ENCODE measurements at places on chromosomes 16 and 17.

GRCh38 chr17:39022924-39023323 is 55.7 kb upstream of the FBXO47 start:
- no peak for DNase-seq

DNA sequence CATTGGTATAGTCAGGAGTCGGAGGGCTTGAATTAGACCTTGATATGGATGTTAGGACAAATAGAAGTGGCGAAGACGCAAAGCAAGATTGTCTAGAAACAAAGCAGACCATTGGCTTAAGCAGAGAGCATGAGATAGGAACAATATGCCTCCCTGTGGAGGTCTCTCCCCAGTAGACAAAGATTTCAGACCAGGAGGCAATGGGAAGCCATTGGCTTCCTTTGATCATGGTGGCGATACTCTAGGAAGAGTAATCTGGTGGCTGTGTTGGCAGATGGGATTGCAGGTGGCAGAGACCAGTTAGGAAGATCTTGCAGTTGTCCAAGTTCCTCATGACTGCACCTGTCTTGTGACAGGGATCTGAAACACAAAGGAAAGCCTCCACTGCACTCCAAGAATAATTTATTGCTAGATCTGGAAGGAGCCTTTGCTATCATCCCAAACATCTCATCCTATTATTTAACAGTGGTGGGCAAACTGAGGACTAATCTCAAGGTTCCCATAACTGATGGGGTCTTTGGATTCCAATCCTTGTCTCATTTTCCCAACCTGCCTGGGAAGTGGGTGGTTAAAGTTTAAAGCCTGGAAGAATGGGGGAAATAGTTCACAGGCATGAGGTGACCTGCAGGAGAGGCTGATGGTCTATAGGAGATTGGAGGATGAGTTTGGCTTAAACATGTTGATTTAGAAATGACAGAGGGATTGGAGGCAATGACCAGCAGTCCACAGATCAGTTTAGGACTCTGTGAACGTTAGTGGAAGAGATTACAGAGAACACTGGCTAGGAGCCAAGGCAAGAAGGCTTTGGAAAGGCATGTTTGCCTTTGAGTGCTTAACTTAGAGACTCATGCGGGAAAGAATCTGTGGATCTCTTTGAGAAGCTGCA is 37.0 kb downstream of the HLF start:
- no peak for DNase-seq

DNA sequence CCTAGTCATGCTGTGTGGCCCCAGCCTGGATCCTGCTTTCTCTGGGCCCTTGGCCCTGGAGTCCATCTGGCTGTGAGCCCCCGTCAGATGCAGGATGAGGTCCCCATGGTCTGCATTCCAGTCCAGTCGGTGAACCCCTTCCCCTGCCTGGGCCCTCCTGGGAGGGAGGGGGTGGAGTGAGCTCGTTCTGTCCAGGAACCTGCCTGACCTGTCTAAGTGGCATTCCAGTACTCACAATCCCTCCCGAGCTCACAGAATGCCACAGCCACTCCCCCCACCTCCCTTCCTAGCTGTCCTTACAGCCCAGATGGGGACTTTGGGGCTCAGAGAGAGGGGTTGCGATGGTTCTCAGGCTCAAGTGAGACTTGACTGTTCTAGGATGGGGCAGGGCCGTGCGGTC is 15.5 kb downstream of the SPNS2 start:
- DNase-seq = no peak

GRCh38 chr17:19456016-19456927 is 45.2 kb downstream of the RNF112 start:
- no peak for DNase-seq

- peak; percentile 6 for DNase-seq
These were observed 12.2 kb downstream of the TSPOAP1 start for GRCh38 chr17:58316260-58316960.

DNA sequence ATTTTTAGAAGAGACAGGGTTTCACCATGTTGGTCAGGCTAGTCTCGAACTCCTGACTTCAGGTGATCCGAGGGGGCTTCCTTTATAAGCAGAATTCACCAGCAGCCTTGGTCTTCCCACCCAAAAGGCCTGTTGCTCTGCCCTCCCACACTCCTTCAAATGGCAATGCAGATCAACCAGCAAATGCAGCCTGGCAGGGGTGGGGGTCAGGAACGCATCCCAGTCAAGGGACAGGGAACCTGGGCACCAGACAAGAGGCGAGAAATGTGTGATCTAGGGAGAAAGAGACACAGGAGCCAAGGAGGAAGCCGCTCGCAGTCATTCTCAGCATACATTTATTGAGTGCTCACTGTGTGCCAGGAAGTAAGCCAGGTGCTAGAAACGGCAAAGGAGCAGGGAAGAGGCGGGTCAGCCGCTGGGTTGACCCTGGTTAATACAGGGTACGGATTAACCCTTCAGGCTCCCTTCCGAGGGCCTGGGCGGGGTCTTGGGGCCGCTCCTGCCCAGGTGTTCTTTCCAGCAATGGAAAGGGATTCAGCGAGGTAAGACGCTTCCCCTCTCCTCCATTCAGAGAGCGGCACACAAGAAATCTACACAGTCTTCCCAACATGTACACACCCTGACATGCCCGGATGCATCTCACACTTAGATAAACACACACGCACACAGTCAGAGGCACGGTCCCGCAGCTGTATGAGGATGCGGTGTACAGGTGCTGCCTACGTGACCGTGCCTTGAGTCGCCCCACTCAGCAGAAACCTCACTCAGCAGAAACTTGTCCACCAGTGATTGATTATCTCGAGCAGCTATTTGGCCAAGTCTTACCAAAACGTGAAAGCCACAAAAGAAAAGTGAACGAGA is 6.6 kb upstream of the PITPNA start:
- DNase-seq = no peak

DNA sequence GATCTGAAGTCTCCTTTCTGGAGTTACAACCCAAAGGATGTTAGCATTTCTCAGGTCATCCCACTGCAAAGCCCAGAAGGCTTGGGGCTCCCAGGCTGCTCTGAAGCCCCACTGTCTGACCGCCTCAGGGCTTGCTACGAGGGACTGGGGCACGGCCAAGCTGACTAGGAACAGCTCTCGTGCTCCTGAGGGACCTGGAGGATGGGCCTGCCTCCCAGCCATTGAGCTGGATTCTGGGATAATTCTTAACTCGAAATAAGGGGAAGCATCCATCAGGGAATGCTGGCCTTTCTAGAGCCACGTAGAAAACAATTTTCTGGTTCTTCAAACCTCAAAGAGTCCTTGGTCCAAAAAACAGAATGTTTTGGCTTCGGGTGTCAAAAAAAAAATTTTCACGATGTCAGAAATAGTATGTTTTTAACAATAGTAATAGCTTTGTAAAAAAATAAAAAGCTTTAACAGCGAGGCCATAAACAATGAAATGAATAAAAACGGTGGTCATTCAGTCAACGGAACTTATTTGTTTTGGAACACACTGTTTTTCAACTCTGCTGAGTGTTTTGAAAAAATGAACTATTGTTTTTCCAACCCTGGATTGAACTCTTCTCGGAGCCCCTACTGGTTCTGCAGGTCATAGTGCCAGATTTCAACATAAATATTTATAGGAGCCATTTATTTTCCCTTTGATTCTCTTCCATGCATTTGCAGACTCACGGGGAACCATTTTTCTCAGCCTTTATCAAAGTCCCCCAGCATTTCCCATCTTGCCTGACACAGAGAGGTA is 16.4 kb upstream of the HERPUD1 start:
- DNase-seq = no peak

- no peak for DNase-seq
These were observed 251.2 kb downstream of the PARN start for GRCh38 chr16:14378689-14379467.

GRCh38 chr16:73046849-73047214 is 1.1 kb downstream of the ZFHX3 start:
- no peak for DNase-seq

GRCh38 chr16:2970563-2970962 is 1.4 kb downstream of the PAQR4 start:
- DNase-seq = no peak

DNA sequence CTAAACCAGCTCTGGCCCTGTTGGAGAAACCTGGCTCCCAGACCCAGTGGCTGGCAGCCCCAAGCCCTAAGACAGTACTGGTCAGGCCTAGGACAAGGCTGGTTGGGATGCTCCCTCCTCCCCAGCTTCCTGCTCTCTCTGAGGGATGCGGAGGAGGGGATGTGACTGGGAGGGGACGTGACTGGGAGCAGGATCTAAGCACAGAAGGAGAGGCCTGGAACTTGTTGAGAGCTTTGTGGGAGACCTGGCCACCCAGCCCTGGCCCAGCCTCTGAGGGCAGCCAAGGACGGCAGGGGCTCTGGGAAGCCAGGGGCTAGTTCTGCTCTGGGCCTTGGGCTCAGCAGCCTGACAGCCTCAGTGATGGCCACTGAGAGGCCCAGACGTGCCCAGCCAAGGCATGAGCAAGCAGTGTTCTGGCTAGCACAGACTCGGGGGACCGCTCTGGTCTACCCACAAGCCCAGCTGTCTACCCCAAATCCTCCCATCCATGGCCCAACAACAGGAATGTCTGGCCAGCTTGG is 22.8 kb downstream of the ATP6V0D1 start:
- no peak for DNase-seq

DNA sequence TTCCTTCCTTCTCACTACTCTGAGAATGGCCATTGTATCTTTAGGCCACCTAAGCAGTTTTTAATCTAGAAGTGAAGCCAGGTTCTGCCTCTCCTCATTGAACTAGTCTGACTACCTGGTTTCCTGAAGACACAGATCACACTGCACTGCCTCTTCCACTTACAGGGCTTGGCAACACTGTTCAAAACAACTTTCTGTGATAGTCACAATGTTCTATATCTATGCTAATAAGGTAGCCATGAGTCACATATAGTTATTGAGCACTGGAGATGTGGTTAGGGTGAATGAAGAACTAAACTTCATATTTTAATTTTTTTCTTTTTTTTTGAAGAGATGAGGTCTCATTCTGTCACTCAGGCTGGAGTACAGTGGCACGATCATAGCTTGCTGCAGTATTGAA is 26.9 kb downstream of the RND2 start:
- DNase-seq = no peak

- no peak for DNase-seq
These were observed 19.9 kb upstream of the CALB2 start for GRCh38 chr16:71338632-71339031.

- DNase-seq = no peak
These were observed 7.8 kb downstream of the TTC19 start for GRCh38 chr17:16007439-16007838.

GRCh38 chr17:1003972-1004768 is 7.2 kb downstream of the TIMM22 start:
- DNase-seq = no peak

DNA sequence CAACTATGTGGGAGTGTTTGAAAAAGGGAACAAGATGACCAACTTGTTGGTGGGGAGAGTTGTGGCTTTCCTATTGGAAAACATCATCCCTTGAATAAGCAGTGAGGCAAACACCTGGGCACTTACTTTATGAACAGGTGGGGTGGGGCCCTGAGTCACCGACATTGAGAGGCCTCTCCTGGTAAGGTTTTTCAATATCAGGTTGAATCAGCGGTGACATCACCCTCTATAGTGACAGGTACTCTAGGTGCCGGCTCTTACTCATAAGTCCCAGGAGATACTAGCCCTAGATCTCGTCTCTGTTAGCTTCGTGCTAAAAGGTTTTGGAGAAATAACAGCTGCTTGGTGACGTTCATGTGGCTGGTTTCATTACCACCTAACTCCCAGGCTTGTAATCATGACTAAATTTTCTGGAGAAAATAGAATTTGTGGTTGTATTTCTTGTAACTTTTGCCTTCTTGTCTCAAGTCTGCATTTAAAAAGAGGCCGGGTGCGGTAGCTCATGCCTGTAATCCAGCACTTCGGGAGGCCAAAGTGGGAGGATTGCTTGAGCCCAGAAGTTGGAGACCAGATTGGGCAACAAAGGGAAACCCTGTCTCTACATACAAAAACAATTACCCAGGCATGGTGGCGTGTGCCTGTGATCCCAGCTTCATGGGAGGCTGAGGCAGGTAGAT is 19.3 kb downstream of the CDH1 start:
- no peak for DNase-seq

- DNase-seq = no peak
These were observed 6.0 kb upstream of the TXNDC11 start for GRCh38 chr16:11748404-11749254.

GRCh38 chr17:45104907-45105624 is 27.2 kb downstream of the PLCD3 start:
- no peak for DNase-seq

DNA sequence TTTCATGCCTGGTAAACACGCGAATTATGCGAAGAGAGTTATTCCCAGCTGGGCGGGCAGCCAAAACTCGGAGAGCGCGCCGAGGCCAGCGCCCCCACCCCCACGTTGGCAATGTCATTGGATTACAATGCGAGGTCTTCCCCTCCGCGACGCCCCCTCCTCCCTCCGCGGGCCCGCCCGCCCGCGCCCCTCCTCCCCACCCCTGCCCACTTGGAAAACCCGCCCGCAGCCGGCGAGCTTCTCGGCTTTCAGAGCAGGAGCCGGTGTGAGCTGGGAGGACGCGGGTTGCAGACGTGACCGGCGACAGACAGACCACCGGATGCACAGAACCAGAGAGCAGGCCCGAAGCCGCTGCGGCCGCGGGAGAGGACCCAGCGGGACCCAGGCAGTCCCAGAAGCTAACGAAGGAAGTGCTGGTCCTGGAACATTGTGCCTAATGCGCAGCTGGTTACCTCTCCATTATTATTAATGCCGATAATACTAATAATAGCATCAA is 4.0 kb downstream of the NOG start:
- no peak for DNase-seq

- DNase-seq = no peak
These were observed 202.5 kb downstream of the MSI2 start for GRCh38 chr17:57458718-57459285.

DNA sequence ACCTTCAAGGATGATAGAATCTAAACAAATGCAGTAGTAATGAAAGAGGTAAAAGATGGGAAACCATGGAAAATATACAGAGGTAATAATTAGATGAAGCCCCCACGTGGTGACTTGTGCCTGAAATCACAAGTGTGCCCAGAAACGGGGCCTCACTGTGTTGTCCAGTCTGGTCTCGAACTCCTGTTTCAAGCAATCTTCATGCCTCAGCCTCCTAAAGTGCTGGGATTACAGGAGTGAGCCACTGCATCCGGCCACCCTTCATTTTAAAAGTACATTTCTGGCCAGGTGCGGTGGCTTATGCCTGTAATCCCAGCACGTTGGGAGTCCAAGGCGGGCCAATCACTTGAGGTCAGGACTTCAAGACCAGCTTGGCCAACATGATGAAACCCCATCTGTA is 14.2 kb upstream of the PRR14 start:
- DNase-seq = no peak

DNA sequence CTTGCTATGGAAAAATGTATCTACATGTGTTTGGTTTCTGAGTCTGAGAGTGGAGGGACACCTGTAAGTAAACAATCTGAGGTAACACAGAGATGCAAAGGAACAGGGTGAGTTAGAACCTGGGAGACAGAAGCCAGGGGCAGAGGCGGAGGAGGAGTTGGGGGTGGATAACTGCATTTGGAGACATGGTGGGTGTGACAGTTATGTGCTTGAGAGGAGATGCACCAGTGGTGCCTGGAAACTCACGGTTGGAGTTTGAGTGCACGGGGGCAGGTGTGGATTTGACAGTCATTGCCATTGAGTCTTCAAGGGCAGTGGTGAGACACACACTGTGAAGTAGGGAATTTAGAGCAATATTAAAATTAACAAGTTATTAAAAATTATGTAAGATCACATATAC is 6.5 kb downstream of the NUP93 start:
- no peak for DNase-seq

All from uterus (tissue), 4 donors.